Keratinocyte (primary cell): ENCODE measurements at places on chromosomes 12 and 14.

DNA sequence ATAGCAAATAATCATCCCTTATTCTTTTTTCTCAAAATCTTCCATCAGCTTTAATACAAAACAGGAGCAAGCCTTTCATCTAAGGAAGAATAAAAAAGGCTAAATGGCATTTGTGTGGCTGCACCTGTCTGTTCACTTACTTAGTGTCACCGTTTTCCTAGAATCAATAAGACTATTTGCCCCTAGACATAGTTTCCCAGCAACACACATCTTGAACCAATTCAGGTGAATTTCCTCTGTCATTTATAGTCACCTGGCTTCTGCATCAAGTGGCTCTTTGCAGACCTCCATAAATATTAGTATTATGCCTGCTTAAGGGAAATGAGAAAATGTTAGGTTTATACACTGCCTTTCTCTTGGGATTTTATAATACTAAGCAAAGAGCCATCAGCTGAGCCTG is 17.4 kb upstream of the GCH1 start:
- DNase-seq = no peak

- no peak for DNase-seq
Observed at GRCh38 chr14:54194501-54194900, 202.3 kb upstream of the CDKN3 start.

GRCh38 chr12:106790020-106790419 is 15.5 kb downstream of the RIC8B start:
- DNase-seq = no peak

DNA sequence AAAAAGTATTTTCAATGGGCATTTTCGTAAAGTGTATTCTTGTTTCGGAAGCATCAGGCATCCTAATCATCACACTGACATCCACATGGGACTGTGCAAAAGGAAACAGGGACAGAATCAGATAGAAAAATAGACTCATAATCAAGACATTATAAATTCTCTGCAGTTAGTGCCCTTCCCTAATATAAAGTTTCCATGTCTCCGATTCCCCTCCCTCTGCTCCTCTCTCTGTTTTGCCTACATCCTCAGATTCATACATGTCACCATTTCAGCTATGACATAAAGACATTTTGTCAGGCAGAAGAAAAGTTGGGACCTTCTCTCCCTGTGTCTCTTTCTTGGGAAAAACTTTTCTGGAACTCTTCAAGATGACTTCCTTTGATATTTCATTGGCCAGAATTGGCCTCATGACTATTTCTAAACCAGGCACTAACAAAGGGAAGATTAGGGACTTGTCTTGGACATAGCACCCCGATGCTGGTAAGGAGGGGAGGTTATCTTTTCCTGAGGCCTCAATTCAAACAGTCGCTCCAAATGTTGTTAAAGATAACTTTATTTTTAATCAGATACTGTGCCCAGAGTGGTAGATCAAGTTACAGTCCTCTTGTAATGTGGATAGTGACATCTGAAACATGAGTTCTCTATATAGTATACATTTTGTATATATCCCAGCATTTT is 212.1 kb upstream of the BTG1 start:
- DNase-seq = no peak

DNA sequence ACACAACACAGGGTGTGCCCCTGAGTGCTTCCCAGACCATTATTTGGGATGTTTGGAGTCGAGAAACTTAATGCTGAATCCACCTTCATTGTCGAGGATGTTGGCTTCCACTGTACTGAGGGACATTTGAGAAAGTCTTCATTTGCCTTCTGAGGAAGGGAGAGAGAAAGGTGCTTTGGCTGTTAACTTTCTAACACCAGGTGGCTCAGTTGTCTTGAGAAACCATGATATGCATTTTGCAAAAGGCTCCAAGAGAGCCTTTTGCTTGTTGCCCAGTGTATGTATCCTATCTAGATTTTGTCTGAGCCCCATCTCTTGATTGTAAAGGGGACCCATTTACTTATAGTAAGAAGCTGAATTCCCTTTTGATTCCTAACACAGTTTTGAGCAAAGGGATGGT is 28.6 kb upstream of the NRXN3 start:
- DNase-seq = no peak

DNA sequence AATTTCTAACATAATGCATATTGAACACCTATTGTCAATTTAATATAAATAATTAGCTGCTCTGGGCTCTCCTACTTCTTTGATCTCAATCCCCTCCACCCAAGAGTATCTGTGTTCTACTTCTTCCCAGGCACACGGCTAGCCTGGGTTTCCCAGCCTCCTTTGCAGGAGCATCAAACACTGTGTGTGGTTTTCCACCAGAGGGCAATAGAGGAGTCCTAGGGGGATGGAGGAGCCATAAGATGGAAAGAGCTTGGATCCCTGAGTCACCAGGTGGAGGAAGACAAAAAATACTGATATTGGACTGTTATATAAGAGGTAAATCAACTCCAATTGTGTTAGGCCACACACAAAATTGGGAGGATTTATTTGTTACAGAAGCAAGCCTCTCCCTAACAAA is 333.7 kb downstream of the GLT1D1 start:
- DNase-seq = no peak

DNA sequence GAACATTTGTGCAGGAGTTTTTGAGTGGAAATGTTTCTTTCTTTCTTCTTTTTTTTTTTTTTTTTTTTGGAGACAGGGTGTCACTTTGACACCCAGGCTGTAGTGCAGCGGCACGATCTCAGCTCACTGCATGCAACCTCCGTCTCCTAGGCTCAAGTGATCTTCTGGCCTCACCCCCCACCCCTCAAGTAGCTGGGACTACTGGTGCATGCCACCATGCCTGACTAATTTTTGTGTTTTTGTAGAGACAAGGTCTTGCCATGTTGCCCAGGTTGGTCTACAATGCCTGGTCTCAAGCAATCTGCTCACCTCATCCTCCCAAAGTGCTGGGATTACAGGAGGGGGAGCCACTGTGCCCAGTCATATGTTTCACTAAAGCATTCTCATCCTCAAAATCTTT is 69.2 kb upstream of the BCAT1 start:
- no peak for DNase-seq

DNA sequence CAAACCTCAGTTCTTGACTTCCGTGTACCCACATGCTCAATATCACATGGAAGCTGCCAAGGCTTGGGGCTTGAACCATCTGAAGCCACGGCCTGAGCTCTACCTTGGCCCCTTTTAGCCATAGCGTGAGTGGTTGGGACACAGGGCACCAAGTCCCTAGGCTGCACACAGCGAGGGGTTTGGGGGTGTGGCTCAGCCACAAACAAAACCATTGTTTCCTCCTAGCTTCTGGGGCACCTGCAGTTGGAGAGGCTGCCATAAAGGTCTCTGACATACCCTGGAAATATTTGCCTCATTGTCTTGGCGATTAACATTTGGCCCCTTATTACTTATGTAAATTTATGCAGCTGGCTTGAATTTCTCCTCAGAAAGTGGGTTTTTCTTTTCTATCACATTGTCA is 628.6 kb downstream of the NRXN3 start:
- no peak for DNase-seq

- no peak for DNase-seq
Observed at GRCh38 chr12:4331221-4331620, 10.2 kb downstream of the TIGAR start.

GRCh38 chr14:102903889-102904512 is 18.5 kb upstream of the AMN start:
- DNase-seq = no peak

DNA sequence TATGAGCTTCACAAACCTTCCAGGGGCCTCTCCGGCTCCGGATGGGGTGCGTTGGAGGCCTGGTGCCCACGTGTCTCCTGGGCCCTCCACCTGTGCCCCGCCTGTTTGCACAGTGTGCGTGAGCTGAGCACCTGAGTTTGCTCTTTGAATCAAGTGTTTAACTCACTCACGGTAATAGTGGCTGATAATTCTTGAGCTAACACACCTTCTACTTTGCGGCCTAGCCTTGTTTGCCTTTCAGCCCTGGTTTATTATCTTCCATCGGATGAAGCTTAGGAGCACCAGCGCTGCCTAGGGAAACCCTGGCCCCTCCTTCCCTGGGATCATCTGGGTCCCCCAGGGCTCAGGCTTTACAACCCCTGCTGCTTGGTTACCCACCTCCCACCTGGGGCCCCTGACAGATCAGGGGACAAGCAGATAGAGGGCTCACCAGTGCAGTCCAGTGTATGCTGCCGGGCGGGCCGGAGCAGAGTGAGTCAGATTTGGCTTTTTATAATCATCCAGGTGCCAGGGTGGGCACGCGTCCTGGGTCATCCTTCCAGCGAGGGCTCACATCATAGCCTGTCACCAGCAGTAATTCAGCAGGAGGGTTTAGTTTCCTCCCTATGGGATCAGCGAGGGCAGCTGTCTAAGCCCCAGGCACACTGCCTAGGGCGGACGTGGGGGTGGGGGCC is 62.8 kb upstream of the RFLNA start:
- no peak for DNase-seq

GRCh38 chr14:91164676-91165075 is 50.8 kb downstream of the DGLUCY start:
- no peak for DNase-seq

GRCh38 chr12:53452159-53453077 is 516 bp downstream of the PCBP2 start:
- DNase-seq = no peak

DNA sequence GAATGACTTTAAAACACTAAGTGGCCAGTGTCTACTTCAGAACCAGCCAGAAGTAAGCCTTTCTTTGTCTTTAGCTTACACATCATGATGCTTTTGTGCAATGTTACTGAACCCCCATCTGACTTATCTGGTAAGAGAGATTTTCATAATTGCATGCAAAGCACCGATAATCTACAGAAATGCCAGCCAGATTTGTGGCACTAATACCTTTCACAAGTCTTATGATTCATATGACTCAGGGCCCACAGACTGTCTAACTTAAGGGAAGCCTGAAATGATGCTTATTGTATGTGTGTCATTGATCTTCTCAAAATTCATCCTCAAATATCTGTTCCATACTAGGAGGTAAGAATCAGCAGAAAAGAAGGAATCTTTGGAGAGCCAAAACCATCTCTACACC is 18.0 kb downstream of the IGF1 start:
- DNase-seq = no peak

DNA sequence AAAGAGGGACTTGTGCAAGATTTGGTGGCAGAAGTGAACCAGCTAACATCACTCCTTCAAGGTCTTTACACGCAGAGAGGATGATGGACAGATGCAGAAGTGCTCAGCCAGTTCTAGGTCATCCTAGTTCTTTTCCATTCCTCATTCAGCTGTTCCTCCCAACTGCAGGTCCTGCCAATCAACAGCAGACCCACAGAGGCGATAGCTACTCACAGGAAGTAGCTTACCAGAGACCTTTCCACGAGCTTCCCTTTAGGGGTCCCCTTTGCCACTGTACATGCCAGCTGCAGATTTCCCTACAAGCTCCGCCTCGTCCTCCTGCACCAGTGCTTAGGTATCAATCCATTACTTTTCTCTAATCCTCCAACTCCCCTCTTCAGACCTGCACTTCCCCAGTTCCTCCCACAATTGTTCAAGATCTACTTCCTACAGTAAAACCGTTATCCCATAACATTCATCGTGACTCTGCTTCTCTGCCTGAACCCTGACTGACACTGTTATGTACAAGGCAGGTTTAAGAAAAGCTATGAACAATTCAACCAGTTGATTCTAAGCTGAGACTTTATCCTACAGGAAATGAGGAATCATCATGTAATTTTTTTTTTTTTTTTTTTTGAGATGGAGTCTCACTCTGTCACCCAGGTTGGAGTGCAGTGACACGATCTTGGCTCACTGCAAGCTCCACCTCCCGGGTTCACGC is 22.5 kb downstream of the RECQL start:
- no peak for DNase-seq

- DNase-seq = no peak
Observed at GRCh38 chr12:2372735-2373134, 319.9 kb downstream of the CACNA1C start.

- peak; percentile 40 for DNase-seq
Observed at GRCh38 chr14:67738740-67739504, 37.2 kb downstream of the RDH12 start.

DNA sequence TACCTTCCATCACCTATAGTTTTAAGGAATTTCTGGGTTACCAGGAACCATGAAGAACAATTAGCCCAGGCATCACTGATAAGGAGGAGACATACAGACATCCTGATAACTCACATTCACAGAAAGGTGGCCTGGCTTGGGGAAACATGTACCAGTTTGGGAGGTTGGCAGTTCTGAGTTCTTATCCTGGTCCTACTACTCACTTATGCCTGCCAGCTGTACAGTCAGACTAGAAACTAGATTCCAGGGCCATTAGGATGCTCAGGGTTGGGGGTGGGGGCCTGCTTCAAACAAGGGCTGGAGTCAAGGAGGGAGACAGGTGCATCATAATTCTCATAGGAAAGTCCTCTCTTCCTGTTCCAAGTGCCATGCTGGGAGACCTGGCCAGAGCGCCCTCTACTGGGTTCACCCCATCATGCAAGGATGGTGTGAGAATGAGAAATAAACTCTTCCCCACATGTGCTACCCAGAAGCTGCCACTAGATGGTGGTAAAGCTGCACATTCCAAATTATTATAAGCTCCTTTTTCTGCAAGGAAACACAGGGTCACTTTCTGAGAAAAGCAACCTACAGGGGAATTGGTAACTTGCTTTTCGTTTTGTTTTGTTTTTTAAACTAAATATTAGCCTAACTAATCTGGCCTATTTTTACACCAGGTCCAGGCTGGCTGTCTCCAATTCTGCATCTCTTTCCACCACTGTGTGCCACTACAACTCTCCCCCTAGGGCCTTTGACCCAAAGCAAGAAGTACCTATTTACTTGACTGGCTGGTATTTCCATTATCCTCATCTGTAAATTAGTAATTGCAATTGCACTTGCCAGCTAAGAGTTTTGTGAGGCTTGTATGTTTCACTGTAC is 14.5 kb downstream of the OAS2 start:
- peak; percentile 41 for DNase-seq

DNA sequence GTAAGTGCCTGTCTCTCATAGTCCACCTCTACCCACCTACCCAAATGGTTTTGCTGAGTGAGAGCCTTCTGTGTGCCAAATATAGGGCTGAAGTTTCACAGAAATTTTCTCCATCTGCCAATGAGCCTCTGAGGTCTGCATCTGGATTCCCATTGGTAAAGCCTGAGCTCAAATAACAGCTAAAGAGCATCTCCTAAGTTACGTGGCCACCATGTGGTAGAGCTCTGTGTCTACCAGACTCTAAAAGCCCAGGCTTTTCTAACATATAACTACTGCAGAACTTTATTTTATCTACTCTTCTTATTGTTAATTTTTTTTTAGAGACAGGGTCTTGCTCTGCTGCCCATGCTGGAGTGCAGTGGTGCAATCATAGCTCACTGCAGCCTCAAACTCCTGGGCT is 16.0 kb downstream of the AMDHD1 start:
- no peak for DNase-seq

DNA sequence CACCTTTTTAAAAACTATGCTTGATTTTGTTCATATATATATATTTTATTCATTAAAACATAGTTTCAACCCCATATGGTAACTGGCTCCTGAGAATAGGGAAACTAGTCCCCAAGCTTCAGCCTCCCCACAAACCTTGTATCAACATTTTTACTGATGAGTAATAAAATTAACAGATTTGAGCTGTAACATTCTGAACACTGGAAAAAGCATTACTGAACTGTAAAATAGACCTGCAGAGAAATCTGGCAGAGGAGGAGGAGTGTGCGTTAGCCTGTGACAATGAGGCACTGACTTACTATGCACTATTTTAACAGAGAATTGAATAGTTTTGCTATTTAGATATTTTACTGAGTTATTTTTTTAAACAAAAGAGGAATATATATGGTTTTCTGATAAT is 43.1 kb downstream of the FRS2 start:
- no peak for DNase-seq

- DNase-seq = no peak
Observed at GRCh38 chr12:68870443-68870842, 62.5 kb downstream of the MDM2 start.

- DNase-seq = no peak
Observed at GRCh38 chr12:114963846-114964245, 279.9 kb upstream of the TBX3 start.
